ENCODE measurements at places on chromosomes 1 and 21.

- H3K36me3 ChIP-seq, result no peaks in the 10 kb centered on the region
- H3K27ac ChIP-seq, result no peak overlapping the region
- no peak overlapping the region for H3K4me3 ChIP-seq
- H3K27me3 ChIP-seq, result no peaks in the 10 kb centered on the region
- DNase-seq, result no peak
- H3K4me1 ChIP-seq, result no peaks in the 10 kb centered on the region
These were observed 54.9 kb upstream of the FMOD start for GRCh38 chr1:203405703-203406438.

- H3K36me3 ChIP-seq, result no peaks in the 10 kb centered on the region
- no peaks in the 10 kb centered on the region for H3K27me3 ChIP-seq
- H3K27ac ChIP-seq, result no peak overlapping the region
- H3K4me3 ChIP-seq, result no peak overlapping the region
- H3K4me1 ChIP-seq, result peaks cover 29% of the 10 kb centered on the region
These were observed 17.2 kb downstream of the SPOCD1 start for GRCh38 chr1:31798433-31799195.

DNA sequence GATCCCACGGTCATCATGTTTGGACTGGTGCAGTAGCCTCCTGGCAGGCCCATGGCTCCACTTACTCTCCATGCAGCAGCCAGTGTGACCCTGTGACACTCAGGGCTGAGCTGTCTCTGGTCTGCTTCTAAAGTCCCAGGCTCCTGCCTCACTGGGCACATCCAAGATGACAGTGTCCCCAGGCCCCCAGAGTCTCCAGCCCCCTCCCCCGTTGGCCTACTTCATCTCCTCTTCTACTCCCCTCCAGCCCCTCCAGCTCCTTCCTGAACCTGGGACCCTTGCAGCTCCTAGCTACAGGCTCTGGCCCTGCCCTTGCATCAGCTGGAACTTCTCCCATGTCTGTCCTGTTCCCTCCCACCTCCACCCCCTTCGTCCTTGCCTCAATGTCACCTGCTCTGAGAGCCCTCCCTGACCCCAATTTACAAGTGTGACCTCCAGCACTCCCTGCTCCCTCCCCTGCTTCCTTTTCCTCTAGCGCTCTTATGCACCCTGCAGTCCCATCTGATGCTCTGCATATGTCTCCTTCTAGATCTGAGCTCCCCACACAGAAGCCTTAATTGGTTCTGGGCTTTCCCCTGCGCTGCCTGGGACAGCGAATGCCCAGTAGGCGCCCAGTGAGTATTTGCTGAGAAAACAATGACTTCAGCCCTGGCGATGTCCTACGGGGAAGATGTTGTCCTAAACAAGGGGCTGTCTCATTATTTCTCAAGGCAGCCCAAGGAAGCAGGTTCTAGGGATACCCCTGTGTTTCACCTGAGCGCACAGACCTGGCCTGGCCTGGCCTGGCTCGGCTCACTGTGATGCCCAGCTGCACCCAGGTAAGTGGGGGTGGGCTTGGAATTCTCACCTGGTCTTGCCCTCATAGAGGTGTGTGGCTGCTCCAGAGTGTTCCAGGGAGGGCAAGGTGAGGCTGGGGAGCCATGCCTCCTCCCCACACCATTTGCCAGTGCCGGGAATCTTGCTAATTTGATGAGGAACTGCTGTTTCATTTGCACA is 600.6 kb downstream of the PTPRU start:
- no peak for DNase-seq
- H3K27ac ChIP-seq, result no peak overlapping the region
- no peak overlapping the region for H3K4me3 ChIP-seq

DNA sequence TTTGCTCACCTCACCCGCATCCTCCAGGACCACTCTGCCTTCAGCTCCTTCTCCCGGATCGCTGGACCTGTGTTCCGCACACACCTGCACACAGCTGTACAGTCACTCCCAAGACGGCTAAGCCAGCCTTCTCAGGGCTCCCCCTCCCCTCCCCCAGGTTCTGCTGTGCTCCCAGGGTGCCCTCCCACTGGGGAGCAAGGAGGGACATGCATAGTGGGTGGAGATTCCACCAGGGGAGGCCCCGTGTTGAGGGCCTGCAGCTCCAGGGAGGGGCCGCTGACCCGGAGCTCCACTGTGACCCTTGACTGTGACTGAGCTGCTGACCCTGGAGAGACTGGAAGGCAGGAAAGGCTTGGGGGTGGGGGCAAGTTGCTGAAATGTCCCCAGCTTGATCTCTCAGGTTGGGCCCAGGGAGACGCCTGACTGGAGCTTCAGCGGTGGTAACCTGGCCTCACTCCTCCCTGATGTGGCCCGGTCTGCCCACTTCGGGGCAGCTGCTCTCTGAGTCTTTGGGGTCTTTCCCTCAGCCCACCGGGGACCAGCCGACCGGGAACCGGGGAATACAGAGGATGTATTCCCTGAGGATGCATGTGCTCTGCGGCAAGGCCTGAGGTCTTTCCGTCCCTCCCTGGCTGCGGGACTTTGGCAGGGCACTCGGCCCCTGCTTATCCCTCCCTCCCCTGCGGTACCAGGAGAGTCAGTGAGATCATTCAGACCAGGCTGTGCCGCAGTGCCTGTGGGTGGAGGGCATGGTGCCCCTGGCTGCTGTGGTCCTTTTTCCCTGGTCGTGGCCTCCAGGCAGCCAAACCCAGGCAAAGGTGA is 28.6 kb upstream of the PLCH2 start:
- peaks cover 26% of the 10 kb centered on the region for H3K27me3 ChIP-seq
- no peak for DNase-seq
- H3K4me1 ChIP-seq, result peaks cover 70% of the 10 kb centered on the region
- no peak overlapping the region for H3K4me3 ChIP-seq
- no peaks in the 10 kb centered on the region for H3K36me3 ChIP-seq

- H3K27me3 ChIP-seq, result peaks cover 4% of the 10 kb centered on the region
- no peaks in the 10 kb centered on the region for H3K36me3 ChIP-seq
- H3K4me1 ChIP-seq, result no peaks in the 10 kb centered on the region
These were observed 25.5 kb downstream of the CD34 start for GRCh38 chr1:207885129-207886032.

Data from neural progenitor cell (in vitro differentiated cells).